ENCODE measurements at places on chromosomes 4 and X. TPM values are rescaled to one million over a fixed set of nuclear protein-coding genes. Genes with fewer than 3 reads are reported as not detected.

GATA1 gene
- not detected for polyA plus RNA-seq

H2BW2 gene
- not detected for polyA plus RNA-seq

SYP gene
- polyA plus RNA-seq, result 0.76 TPM

MORC4 gene
- polyA plus RNA-seq, result 13.7 TPM

TSPYL2 gene
- polyA plus RNA-seq, result 26.4 TPM

NCAPG gene
- 4.8 TPM for polyA plus RNA-seq

SPIN4 gene
- 3.3 TPM for polyA plus RNA-seq

DGAT2L6 gene
- polyA plus RNA-seq, result not detected

ZNF630 gene
- 1.2 TPM for polyA plus RNA-seq

WWC2 gene
- 18.4 TPM for polyA plus RNA-seq

PCDH18 gene
- polyA plus RNA-seq, result 25.0 TPM
